ENCODE measurements at places on chromosomes 1 and 21.
A peak's percentile ranks its signal among the peaks of the same experiment; 100 is the strongest.

DNA sequence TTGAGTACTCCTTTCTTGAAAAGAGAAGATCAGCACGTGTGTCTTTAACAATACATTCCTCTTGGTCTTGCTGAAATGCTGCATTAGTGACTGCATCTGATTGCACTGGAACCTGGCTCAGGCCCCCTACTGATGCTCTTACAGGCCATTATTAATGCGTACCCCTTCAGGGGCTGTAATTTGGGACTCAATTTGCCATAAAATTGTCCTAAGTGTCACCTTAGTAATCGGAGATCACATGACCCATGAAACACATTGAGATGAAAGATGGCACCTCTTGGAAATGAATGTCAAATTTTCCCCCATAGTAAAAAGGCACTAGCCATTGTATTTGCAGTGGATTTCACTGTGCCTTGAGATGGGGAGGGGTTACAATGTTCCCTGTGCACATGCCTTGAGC is 563.3 kb downstream of the KIF26B start:
- DNase-seq: no peak

GRCh38 chr1:32172621-32173245 is 6.7 kb upstream of the TXLNA start:
- no peak for DNase-seq

DNA sequence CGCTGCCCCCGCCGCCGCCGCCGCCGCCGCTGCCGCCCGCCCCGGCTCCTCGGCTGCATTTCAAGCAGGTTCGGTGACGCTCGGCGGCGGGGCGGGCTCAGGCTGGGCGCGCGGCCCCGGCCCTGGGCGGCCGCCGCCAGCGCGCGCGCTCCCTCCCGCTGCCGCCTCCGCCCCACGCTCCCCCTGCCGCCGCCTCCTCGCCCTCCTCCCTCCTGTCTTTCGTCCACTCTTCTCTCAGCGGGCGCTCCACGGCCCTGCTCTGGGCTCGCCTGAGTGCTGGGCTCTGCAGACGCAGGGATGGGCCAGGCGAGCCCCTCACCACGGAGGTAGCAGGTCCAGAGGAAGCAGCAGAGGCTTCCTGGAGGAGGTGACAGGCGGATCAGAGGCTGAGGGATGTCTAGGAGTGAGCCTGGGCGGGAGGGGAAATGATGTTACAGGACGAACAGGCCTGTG is at the start of gene LRP8:
Gene LRP8, minus strand, starts transcription at position 62 of the 453 bp plus-strand sequence. CDS start 158 bp downstream, outside the sequence.
- DNase-seq: peak; percentile 91

DNA sequence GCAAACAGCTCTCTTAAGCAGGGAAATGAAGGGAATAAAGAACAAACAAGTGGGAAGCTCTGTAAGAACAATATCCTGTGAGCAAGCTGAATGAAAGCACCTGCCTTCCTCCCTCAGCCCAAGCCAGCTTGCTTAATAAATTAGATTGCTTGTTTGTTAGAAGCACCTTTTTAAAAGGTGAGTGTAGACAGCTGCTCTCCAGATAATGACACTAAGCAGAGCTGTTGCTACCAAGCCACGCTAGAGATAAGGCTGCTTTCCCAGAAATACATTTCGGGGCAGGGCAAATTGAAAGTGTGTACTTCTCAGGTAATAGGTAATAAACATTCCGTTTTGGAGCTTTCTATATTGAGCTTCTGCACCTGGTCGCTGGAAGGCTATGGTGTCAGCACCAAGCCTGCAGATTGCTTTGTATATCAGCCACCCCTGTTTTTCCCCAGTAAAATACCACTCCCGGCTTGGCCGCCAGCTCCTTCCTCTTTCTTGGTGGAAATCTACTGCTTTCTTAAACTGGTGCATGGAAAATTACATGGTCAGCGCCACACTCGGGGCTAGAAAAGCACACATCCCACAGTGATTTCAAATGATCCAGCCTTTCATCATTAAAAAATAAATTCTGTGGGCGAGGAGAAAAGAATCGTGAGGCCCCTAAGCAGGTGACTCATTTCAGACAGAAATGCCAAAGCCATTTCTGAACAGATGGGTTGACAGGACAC is 151.3 kb downstream of the ETS2 start:
- DNase-seq: no peak

DNA sequence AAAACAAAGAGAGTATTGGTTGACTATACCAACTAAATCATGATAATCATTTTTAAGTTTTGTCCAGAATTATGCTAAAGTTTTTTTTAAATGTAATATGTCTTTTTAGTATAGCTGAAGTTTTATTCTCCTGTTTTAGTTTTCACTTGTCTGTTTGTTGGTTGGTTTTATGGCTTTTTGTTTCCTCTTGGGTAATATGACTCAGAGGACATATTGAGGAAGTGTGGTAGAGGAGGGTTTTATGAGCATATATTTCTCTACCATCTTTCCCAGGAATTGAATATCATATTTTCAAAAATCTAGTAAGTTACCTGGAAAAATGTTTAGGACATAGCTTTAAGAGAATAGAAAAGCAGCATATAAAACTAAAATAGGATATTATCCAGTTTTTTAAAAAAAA is 68.6 kb upstream of the MCOLN3 start:
- DNase-seq: no peak

DNA sequence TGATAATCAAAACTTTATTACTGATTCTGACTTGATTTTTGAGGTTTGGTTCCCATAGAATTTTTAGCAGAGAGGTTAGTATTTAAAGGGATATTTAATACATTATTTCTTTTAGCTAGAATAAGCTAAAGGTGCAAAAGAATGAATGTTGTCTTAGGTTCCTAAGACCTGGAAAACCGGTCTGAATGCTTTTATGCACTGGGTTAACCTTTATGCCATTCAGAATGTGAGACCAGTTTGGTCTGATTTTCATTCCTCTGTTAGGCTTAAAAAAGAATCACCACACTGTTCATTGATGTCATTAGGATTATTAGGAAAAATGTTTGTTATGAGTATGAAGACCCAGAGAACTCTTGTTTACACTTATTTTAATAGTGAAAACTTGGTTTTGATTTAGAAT is 30.1 kb downstream of the RAP1A start:
- DNase-seq: no peak

DNA sequence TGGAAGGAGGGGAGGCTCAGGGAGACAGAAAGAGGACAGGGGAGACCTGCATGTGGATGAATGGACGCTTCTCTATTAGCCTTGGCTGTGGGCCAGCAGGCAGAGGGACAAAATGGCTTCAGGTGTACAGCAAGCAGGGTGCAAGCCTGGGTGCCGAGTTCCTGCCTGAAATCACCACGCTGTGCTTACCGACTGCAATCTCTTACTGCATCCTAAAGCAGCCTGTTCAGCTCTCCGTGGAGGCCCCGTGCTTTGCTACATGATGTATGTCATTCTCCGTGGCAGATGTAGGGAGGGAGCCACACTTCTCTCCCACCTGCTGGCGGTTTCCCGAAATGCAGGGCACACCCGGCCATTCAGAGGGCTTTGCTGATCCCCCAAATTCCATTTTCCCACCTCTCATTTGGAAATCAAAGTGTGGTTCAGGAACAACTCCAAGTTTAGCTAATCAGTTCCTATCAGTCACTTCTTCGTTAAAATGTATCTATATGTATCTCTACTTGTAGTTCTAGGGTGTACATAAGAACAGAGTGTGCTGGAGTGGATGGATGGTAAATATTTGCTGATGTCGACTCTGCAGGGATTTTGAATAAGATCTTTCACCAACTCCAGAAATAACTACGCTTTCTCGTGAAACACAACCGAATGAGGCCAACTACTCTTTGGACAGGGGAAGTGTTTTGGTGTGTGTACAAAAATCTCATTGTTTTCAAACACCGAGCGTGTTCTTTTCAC is 122.3 kb upstream of the BACE2 start:
- no peak for DNase-seq

DNA sequence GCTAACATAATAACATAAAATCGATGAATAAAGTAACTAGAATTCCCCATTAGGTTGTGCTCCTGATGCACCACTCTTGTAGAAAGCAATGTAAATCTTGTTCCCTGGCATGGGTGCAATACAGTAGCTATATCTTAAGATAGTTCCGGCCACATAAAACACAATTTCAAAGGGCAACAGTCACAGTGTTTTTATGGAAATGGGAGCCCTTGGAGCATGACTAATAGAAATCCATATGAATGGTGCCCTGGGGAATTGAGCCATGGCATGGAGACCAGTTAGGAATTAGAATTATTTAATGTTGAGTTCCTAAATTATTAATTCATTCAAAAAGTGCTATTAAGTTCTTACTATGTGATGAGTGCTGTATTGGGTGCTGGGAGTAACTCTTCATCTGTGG is 118.7 kb downstream of the KCNK2 start:
- DNase-seq: no peak

- no peak for DNase-seq
Observed at GRCh38 chr1:28416509-28417194, 47.1 kb downstream of the PHACTR4 start.

GRCh38 chr1:168057921-168058320 is 78.8 kb downstream of the GPR161 start:
- DNase-seq: no peak

DNA sequence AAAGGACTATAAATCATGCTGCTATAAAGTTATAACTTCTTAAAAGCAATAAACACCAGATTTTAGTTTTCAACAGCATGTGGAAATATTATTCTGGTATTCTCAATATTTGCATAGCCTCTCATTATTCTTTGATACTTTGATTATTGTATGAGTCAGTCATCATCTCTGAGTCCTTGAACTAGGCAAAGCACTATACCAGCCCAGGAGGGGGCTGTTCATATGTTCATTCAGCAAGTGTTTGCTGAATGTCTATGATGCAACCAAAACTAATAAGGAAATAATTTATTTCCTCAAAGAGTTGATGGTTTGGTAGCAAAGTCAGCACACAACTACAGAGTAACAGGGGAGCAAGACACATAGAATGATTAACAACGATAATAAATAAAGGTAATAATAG is 175.6 kb upstream of the C1orf105 start:
- no peak for DNase-seq

- DNase-seq: no peak
Observed at GRCh38 chr1:70667494-70668170, 256.6 kb downstream of the CTH start.

- DNase-seq: no peak
Observed at GRCh38 chr1:109917051-109917767, 6.6 kb downstream of the CSF1 start.

- DNase-seq: no peak
Observed at GRCh38 chr1:31366796-31367195, 6.1 kb downstream of the FABP3 start.

GRCh38 chr1:232669981-232670747 is 40.2 kb upstream of the SIPA1L2 start:
- no peak for DNase-seq

DNA sequence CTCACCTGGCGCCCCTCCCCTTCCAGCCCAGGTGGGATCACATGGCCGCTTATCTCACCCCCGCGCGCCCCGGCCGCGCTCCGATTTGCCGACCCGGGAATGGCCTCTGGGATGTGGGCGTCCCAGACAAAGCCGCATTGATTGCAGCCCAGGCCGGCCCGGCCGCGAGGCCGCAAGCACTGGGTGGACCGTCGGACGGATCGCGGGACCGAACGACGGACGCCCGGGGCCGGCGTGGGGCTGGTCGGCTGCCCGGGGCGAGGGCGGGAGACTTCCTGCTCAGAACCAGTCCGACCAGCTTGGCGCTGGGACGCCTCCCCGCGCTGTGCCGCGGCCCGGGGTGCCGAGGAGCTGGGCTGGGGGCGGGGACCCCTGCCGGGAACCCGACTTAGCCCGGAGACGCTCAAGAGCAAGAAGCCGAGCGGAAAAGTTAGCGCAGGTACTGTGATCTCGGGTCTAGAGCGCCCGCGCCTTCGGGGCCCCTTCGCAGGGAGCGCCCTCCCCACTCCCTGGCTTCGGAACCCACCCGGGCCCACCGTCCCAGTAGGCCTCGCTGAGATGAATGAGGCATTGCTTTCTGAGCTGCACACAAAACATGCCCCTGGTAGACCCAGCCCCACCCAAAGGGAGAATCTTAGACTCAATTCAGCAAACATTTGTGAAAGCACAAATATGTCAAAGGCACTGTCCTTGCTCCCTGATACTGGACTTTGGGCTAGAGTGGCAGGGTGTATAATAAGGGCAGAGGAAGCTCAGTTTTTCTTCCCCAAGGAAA is 415 bp upstream of the LAD1 start:
- DNase-seq: no peak

DNA sequence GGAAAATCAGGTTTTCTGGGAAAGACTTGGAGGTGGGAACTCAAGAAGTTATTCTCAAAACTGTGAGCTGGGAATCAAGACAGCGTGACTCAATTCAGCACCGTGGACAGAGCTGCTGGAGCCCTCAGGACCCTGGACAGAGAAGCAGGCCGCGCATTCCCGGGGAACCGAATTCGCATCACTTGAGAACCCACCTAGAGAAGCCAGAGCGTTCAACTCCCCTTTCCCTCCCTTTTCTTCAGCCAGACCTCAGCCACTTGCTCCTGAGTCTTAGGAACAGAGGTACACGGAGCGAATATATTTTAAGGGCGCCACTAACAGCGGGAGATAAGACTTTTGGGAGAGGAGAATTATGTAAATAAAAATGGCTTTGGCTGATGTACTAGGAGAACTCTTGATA is 2.0 kb upstream of the LIN28A start:
- DNase-seq: no peak

- DNase-seq: no peak
Observed at GRCh38 chr1:21607549-21608529, 61.3 kb downstream of the RAP1GAP start.

- DNase-seq: no peak
Observed at GRCh38 chr1:16409536-16410152, 27.6 kb downstream of the SPATA21 start.

GRCh38 chr1:74674278-74675048 is 871 bp upstream of the ERICH3 start:
- no peak for DNase-seq

- no peak for DNase-seq
Observed at GRCh38 chr1:75092141-75092540, 42.0 kb upstream of the LHX8 start.

DNA sequence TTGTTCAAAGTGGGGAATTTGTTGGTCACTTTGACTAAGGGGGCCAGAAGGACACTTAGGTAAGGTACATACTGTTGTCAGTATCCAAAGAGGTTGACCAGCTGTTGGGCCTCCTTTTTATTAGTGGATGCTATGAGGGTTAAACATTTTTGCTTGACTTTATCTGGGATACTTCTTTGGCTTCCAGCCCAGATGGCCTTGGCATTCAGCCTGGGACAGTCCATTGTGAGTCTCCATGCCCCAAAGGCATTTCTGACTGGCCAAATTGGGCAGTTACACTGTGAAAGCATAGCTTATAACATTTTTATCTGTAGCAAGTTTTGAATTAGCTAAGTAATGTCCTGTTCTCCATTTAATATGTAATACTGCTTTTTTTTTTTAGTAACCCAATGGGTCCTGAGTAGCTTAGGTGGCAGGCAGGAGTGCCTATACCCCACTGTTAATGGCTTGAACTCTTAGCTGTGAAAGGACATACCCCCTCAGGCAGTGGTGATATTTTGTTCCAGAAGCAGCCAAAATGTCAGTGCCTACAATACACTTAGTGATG is 35.4 kb upstream of the CD1D start:
- DNase-seq: no peak

All from cerebellum (tissue), 4 donors.